Stimulated activated naive CD8-positive, alpha-beta T cell treated with anti-CD3 and anti-CD28 coated beads, Interleukin-15, Interleukin-2, amounts not matched to agents 100 U/mL and 50 U/mL, for 24 hours (primary cell): ENCODE measurements at places on chromosomes 2 and 18.

GRCh38 chr2:217142649-217143266 lies 282.9 kb upstream of the TNP1 start:
- peak; percentile 54 for DNase-seq

GRCh38 chr2:218168016-218168415 lies 1.3 kb upstream of the CXCR1 start:
- DNase-seq = no peak

DNA sequence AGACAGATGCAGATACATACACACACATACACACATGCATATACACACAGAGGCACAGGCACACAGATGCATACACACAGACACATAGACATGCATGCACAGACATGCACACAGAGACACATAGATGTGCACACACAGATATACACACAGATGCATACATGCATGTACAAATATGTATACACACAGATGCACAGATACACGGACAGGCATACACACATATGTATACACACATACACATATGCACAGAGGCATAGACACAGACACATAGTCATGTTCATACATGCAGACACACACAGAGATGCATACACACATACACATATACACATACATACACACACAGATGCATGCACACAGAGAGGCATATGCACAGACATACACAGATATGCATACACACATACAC lies 437.3 kb upstream of the SMIM21 start:
- DNase-seq = no peak

DNA sequence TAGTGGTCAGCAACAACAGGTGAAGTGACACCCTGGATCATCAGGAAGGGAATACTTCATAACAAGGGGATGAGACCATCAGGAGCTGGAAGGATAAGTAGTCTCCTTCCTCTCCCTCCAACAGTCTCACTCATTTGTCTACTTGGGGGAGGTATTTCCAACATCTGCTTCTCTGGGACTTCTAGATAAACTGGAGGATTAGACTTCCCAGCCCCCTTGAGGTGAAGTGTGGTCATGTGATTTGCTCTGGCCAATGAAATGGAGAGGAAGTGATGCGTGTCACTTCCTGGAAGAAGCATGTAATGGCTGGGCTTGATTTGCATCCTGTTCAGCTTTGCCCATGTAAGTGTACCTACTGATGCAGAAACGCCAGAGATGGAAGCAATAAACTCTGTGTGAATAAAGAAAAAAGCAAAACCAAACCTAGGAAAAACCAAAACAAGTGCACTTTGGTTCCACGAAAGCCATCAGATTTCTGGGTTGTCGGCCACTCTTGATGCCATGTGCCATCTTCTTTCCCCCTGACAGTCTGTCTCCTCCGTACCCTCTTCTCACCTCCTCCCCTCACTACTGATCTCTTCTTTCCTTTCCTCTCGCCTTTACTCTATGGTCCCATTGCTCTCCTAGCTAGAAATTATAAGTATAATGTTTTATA lies 76.1 kb upstream of the DNMT3A start:
- DNase-seq = no peak

DNA sequence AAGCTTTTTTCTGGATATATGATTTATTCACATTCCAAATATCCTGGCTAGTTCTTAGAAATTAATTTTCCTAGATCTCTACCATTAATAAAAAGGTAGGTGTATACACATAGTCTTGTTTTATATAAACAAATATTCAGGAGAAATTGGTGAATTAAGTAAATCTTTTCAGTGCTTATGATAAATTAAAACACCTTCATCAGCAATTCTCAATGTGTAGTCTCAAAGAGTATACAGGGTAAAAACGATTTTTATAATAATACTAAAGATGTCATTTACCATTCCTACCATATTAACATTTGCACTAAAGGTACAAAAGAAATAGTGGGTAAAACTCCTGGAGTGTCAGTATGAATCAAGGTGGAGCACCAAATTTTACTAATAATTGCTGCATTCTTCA lies 40.2 kb downstream of the CERKL start:
- DNase-seq = no peak

- no peak for DNase-seq
These were observed 213.2 kb downstream of the SMAD2 start for GRCh38 chr18:47717257-47717656.

GRCh38 chr2:467892-468647 lies 180.2 kb upstream of the ALKAL2 start:
- no peak for DNase-seq

DNA sequence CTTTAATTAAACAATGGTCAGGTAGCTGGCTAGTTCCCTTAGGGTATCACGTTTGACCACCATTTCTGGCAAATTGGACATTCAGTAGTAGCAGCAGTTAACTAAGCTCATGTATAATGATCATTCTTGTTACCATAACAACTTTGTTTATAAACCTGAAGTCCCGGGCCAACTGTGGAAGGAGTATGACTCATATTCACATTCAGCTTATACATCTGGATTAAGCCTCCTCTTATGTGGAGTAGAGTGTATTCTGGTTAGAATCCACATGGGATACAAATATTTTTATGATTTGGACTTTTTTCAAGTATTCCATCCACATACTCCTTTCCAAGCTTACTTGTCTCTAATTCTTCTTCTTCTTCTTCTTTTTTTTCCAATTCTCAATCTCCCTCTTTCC lies 70.3 kb upstream of the ZSWIM2 start:
- no peak for DNase-seq

GRCh38 chr2:217711188-217711587 lies 291.6 kb downstream of the TNS1 start:
- no peak for DNase-seq

- DNase-seq = no peak
These were observed 169.3 kb downstream of the KCNE4 start for GRCh38 chr2:223221139-223221835.

- DNase-seq = no peak
These were observed 6.5 kb downstream of the NBAS start for GRCh38 chr2:15554525-15555218.

DNA sequence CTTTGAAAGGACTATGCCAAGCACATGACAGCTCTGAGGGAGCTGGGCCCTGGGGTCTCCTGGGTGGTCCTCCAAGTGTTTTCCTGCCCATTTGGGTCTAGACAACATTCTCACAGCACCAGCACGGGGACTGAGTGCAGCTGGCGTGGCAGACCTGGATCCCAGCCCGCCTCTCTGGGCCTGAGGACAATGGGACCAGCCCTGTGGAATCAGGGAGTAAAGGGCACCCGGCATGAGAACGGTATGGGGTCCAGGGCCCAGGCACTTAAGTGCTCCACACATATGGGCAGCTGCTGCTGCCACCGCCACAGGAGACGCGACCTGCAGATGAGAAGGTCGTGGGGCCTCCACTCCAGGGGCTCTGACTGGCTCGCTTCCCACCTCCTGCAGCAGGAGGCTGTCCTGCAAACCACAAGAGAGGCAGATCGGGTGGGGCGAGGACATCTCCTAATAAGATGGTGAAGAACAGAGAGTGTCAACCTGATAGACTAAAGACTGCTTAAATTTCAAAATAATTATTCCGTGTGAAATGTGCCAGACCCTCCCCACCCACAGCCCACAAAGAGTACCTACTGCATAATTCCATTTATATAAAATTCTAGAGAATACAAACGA lies 46.3 kb downstream of the FAM178B start:
- DNase-seq = no peak

GRCh38 chr2:98804265-98804650 lies 73.3 kb upstream of the MGAT4A start:
- no peak for DNase-seq

DNA sequence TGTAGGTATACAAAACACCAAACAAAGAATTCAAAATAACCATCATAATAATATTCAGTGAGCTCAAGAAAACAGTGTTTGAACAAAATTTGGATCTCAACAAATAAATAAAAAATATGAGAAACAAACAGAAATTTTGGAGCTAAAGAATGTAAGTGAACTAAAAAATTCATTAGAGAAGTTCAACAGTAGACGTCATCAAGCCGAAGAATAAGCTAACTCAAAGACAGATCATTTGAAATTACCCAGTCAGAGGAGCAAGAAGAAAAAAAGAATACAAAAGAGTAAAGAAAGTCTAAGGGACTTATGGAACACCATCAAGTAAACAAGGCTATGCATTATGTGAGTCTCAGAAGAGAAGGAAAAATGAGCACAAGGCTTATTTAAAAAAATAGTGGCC lies 16.6 kb upstream of the SPP2 start:
- no peak for DNase-seq

- DNase-seq = no peak
These were observed 56.1 kb downstream of the HNRNPLL start for GRCh38 chr2:38546585-38546984.

GRCh38 chr2:2806711-2807110 lies 475.6 kb upstream of the MYT1L start:
- DNase-seq = no peak

- peak; percentile 9 for DNase-seq
These were observed 203.5 kb upstream of the TWIST2 start for GRCh38 chr2:238644095-238645081.

GRCh38 chr2:235599596-235600338 lies 105.9 kb downstream of the AGAP1 start:
- no peak for DNase-seq

- DNase-seq = peak; percentile 6
These were observed 61.3 kb downstream of the ATL2 start for GRCh38 chr2:38315707-38316333.

DNA sequence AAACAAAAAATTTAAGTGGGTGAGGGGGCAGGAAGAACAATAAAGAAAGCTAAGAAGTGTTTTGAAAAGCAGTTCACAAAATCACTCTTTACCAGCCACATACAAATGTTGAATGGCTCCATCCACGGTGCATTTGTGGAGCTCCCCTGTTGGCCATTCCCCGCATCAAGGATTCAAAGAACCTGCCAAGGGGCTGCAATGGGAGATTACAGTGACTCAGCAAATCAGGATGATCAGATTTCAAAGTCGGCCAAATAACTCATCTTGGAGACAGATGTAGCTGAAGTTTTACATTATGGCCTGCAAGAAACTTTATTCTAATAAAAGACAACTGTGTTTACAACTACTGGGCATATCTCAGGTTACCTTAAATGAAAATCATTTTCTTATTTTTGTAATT lies 26.9 kb downstream of the COL4A3 start:
- no peak for DNase-seq

- no peak for DNase-seq
These were observed 6.8 kb downstream of the ACTR1B start for GRCh38 chr2:97656905-97657587.

GRCh38 chr2:220053919-220054318 lies 426.5 kb downstream of the SLC4A3 start:
- no peak for DNase-seq

- DNase-seq = no peak
These were observed 13.9 kb downstream of the CLASP1 start for GRCh38 chr2:121635371-121635770.

DNA sequence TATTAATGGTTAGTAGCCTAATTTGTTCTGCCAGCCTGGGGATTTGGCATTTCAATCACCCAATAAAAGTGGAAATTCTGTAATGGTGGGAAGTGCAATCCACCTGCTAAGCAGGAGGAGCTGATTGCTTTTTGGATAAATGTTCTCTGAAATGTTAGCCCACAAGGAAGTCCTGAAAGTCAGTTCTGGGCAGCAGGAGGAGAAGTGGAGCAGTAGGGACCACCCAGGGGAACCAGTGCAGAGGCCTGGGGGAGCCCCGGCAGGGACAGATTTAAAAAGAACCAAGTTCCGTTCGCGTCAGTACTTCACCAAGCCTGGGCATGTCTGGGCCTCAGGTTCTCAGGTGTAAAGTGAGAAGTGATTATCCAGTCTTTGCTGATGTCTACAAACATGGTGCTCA lies 248.5 kb upstream of the RAB6C start:
- DNase-seq = no peak

DNA sequence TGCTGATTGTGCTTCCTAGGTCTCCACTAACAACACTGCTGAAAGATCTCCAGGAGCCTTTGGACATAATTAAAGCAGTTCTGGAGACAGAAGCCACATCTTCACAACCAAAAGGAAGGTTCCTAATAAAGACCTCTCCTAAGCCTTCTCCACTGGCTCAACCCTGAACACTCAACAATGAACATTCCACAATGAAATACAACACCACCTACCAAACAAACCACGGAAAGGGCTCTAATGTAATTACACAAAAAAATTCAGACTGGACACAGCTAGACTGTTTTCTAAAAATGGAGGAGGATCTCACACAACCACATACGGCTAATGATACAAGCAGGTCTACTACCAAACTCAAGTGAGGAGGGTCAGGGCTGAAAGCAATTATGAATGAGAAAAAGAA lies 43.6 kb downstream of the NOL10 start:
- no peak for DNase-seq

- no peak for DNase-seq
These were observed 1539.5 kb upstream of the CELF4 start for GRCh38 chr18:39105104-39105503.

DNA sequence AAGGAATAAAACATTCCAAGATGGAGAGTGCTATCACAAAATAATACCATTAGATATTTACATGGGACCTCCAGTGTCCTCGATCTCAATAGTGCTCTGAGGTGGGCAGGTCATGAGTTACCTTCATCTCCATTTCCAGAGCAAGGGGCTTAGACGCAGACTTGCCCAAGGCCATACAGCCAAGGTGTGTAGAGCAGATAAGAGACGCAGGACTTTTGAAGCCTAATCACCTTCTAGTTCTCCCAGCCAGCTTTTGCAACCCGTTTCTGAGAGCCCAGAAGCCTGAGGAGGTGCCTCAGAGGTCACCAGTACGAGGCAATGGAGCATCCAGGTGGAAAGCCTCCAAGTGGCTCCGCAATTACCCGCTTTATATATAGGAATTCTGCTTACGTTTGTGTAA lies 294.7 kb downstream of the LNPK start:
- DNase-seq = no peak

- no peak for DNase-seq
These were observed 217.9 kb upstream of the RND3 start for GRCh38 chr2:150705357-150705756.

- no peak for DNase-seq
These were observed 191.9 kb downstream of the ARL4C start for GRCh38 chr2:234304950-234305349.

DNA sequence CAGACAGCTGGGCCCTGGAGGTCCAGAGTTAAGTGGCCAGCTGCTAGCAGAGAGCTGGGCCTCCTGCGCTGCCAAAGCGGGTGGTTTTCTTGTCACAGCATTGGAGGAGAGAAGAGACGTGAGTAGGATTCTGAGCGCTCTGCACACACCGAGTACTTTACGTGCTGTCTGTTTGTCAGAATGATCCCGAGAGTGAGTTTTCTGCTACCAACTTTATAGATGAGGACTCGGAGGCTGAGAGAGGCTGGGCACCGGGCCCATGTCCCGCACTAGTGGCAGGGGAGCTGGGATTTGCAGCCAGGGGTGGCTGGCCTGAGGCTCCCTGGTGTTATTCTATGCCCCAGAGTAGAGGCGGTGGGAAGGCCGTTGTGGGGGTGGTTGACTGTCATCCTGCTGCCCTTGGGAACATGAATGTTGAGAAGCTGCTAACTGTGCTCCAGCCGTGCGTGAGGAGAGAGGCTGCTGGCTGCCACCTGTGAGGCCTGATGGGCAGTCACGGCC lies 36.3 kb upstream of the MBP start:
- no peak for DNase-seq

GRCh38 chr2:52034706-52035105 lies 1002.8 kb upstream of the NRXN1 start:
- no peak for DNase-seq
